ENCODE measurements at places on chromosomes 3 and 15. TPM values are rescaled to one million over a fixed set of nuclear protein-coding genes. Genes with fewer than 3 reads are reported as not detected.

GRCh38 chr3:27637346-27637995 is 84.7 kb downstream of the EOMES start:
- DNase-seq = no peak

- no peak for DNase-seq
These were observed 21.4 kb upstream of the ABHD17C start for GRCh38 chr15:80673561-80674244.

DNA sequence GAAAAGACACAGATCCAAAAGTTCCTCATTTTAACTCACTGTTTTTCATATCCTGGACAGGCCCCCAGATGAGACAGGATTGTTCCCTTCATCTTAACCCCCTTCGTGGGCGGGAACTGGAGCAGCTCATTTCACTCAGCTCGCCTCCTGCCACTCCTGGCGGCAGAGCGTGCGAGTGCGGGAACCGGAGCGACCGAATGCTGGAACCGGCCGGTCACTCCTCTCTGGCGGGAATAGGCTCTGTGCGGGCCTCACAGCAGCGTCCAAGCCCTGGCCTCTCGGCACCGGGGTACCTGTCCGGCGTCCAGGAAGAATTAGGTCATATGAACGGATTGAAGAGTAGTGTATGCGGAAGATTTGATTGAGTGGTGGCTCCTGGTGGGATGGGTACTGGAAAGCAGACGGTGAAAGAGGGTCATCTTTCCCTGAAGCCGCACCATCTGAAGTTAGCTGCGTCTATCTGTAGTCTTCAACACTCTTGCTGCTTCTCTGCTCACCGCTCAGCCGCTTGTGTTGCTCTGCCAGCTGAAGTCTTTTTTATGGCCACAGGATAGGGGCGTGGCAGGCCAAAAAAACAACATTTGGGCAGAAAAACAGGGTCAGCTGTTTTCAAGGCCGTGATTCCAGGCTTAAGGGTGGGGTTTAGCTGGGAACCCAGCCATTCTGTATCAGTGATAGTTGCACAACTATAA is 42.3 kb upstream of the FXR1 start:
- DNase-seq = no peak

Gene ARGFX
- not detected for total RNA-seq

Gene SMCO1
- total RNA-seq = not detected

Data from neural crest cell (in vitro differentiated cells).